Fibroblast of skin of abdomen (primary cell): ENCODE measurements at places on chromosomes 5 and 9.

GRCh38 chr9:37262410-37262809 is 142.0 kb downstream of the ZCCHC7 start:
- DNase-seq = peak; percentile 16

GRCh38 chr5:112279082-112279481 is 140.0 kb downstream of the EPB41L4A start:
- DNase-seq = no peak

GRCh38 chr5:68954618-68954910 is 139.2 kb upstream of the SLC30A5 start:
- DNase-seq = no peak

DNA sequence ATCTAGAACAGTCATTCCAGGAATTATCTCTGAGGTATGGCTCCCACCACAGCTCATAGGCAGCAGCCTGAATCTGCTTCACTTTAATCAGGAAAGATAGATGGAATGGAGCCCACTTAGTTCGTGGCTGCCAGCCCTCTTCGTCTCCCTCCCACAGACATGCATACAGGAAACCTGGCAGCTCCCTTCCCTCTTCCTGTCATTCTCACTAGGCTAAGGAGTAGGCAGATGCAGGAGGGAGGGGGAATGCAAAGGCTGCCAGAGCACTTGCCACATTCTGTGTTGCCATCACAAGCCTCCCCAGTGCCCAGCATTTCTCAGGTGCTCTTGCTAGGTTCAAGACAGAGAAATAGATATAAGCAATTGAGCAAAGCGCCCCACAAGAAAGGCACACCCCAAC is 378.9 kb downstream of the ELAVL2 start:
- DNase-seq = no peak

GRCh38 chr5:174272671-174273070 is 227.2 kb downstream of the NSG2 start:
- DNase-seq = no peak

GRCh38 chr5:392431-392988 is 50.5 kb upstream of the EXOC3 start:
- DNase-seq = peak; percentile 64

DNA sequence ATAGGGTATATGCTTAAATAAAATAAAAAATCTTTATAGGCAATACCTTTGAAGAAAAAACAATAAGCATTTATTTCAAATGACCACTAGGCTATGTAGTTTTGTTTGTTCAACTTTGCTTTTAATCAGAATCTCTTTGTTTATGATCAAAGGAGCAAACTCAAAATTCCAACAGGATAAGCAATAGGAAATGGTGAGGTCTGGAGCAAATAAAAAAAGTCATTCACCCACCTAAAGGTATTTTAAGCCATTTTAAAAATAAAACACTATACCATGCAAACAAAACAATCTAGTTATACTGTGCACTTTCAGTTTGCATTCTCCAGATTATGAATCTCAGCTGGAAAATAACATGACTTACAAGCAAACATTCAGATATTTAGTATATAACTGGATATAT is 35.3 kb upstream of the CYFIP2 start:
- DNase-seq = no peak
